Renal cortex interstitium (tissue), 15 donors: ENCODE measurements at places on chromosomes 6 and 20. TPM values are rescaled to one million over a fixed set of nuclear protein-coding genes. Genes with fewer than 3 reads are reported as not detected.

DNA sequence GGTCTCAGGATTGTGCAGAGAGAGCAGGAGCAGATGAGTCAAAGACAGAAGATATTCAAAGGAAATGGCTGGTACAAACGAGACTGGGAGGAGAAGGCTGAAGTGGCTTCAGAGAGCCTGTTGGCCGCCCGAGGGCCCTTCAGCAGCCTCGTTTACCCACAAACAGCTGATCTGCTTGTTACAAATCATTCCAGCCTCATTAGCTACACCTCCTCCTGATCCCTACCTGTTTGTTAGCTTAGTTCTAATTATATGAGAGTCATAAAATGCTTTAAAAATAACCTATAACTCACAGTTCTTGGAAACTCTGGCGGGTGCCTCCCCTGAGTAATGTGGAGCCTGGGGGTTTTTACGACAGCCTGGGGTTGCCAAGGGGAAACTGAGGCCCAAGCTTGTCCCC, 12.6 kb downstream of the GLP1R start:
- no peak for DNase-seq

- no peak for DNase-seq
Observed at GRCh38 chr6:121426686-121427085, 8.8 kb upstream of the GJA1 start.

- peak; percentile 33 for DNase-seq
Observed at GRCh38 chr6:130161683-130162404, 60.9 kb downstream of the SAMD3 start.

DNA sequence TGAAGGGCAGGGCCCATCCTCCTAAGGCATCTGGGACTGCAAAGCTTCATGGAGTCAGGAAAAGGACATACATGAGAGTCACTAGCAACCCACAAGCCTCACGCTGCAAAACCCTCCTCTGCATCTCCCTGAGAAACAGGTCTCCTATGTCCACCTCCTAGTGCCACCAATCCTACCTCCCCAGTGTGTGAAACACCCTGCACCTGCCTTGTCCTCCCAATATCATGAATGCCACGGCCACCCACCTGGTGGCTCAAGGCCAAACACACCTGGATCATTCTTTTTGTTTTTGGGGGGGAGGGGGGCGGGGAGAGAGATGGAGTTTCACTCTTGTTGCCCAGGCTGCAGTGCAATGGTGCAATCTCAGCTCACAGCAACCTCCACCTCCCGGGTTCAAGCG, 90.5 kb downstream of the ZMYND8 start:
- no peak for DNase-seq

The RNF217 gene
- 13.0 TPM for polyA plus RNA-seq

- no peak for DNase-seq
Observed at GRCh38 chr6:12051861-12052368, 39.8 kb downstream of the HIVEP1 start.

The SRXN1 gene
- 12.0 TPM for polyA plus RNA-seq

DNA sequence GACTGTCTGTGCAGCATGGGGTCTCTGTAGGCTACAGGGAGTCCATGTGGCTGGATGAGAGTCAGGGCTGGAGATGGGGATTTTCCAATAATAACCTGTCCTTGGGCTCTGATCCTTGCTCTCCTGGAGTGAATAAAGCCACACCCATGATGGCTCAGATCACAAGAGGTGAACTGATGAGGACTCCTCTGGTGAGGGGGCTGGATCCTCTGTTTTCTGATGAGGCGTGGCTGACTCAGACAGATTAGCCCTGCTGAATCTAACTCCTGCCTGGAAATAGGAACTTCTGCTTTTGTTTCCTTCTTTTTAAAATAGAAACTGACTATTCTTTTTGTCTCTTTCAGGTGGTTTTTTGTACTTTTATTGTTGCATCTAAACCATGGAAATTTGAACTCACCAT, 27.0 kb downstream of the CST9L start:
- no peak for DNase-seq

The TBX18 gene
- 8.8 TPM for polyA plus RNA-seq

DNA sequence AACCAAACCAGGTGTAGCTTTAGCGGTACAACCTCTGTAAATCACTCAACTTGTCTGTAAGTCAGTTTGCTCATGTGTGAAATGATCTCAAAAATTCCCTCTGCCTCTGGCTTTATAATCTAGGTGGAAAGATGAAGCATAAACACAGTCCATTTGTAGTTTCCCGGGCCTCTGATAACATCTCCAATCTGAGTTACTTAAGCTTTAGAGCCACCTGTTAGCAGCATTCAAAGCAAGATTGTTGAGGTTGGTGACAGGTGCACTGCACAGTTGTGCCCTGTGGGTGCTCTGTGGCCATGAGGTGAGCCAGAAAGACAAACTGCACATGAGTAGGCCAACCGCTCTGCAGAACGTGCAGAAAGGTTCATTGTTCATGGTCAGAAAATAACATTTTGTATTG, 53.7 kb downstream of the MOCS1 start:
- DNase-seq = no peak

DNA sequence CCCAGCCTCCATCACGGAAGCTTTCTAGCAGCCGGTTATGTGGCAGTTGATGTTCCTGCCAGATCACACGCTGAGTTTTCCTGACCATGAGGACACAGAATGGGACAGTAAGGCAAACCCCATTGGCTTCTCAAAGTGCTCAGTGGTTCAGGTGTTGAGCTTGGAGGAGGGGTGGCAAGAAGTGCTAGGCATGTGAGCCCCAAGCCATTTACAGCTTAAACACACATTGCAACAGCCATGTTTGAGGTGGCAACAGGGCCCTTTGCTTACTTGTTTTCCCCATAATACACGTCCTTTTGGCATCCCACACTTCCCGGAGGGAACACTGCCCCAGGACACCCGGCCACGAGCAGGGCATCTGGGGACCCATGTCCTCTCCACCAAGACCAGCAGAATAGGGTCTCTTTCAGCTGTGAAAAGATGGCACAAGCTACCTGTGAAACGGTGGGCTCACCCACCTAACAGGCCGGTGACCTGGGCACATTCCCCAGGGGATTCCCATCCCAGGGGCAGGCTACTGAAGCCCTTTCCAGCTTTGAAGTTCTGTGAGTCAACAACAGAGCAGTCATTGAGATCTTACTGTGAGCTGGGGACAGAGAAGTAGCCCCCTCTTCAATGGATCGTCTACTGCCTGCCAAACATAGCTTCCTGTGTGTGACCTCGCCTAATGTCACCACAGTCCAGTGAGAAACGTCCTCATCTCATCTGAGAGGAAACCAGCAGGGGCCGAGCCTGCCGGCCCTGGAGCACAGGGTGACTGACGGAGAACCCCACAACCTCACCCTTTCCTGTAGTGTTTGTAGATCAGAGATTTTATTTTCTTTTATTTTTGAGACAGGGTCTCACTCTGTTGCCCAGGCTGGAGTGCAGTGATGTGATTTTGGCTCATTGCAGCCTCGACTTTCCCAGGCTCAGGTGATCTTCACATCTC, 4.0 kb upstream of the TLDC2 start:
- no peak for DNase-seq

The RAET1G gene
- polyA plus RNA-seq = 1.7 TPM

DNA sequence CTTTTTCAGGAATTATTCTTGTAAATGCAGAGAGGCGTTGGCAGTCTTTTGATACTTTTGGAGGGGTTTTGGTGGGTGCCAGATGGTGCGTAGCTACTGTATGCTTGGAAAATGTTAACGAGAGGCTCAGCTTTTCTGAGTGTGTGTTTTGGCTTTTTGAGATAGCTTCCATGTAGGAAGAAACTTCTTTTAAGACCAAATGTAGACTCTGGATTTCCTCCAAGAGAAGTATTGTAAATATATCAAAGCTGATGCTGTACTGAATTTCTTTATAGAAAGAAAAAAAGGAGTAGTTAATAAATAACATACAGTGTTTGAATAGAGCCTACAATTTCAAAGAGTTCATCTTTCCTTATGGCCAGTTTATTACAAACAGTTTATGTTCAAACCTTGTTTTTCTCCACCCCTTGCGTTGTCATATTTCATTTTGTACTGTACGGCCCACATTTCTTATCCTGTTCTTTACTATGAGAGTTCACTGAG, 16.7 kb downstream of the TIAM2 start:
- no peak for DNase-seq

DNA sequence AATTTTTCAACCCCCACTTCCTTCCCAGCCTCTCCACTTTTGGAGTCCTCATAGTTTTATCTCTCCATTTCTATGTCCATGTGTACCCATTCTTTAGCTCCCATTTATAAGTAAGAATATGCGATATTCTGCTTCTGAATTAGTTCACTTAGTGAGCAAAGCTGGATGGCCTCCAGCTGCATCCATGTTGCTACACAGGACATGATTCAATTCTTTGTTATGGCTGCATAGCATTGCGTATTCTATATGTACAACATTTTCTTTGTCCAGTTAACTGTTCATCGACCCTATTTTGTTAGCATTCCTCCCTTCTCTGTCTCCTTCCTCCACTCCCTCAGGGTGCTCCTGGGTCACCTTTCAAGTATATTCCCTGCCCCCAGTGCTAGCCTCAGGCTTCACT, 210.0 kb upstream of the SSTR4 start:
- DNase-seq = no peak

The PRDM1 gene
- 2.4 TPM for polyA plus RNA-seq

- DNase-seq = peak; percentile 12
Observed at GRCh38 chr6:95280686-95281273, 296.6 kb upstream of the MANEA start.

GRCh38 chr20:24584538-24585356, 115.3 kb downstream of the SYNDIG1 start:
- DNase-seq = no peak

The AKIRIN2 gene
- polyA plus RNA-seq = 70.6 TPM

GRCh38 chr20:9615766-9616454, 101.5 kb downstream of the LAMP5 start:
- no peak for DNase-seq

DNA sequence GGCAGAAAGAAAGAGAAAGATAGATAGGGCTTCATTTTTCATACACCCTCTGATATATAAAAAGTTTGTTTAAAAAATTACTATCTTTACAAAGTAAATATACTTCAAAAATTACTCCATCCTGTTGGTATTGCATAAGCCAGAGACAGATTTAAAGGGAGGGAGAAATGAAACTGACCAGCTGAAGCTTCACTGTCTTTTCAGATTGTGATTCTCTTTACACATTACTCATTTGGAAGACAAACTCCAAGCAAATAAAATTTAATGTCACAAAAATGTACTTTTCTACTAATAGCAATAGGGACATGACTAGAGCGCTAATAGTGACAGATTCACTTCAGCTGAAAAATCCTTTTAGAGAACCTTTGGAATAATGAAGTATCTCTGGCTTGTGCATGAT, 38.6 kb upstream of the MARCKS start:
- no peak for DNase-seq

DNA sequence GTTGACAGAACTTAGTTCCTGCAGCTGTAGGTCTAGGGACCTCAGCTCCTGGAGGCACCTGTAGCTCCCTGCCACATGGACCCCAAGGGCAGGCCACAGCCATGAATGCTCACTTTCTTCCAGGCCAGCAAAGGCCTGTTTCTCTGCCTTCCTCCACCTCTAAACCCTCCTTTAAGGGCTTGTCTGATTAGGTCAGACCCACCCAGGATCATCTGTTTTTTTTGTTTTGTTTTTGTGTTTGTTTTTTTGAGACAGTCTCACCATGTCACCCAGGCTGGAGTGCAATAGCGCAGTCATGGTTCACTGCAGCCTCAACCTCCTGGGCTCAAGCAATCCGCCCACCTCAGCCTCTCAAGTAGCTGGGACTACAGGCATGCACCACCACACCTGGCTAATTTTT, 11.5 kb upstream of the BCAS4 start:
- no peak for DNase-seq

The MROH8 gene
- 7.7 TPM for polyA plus RNA-seq

DNA sequence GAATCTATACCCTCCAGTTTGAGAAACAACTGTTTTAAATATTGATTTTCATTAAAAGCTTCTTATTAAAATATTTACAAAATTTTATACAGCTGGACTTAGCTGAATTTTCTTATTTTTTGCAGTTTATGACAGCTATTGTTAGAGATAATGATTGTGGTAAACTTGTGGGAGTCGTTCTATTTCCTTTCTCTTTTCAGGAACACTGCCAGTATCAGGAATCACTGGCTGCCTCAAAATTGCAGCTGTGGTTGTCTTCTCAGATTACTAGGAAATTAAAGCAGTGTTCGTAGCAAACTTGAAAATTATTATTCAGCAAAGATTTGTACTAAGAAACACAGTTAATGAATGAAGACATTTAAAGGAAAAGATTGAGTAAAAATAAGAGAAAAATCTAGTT, 311.0 kb downstream of the CENPW start:
- DNase-seq = no peak

- no peak for DNase-seq
Observed at GRCh38 chr6:127385668-127386430, 42.4 kb upstream of the ECHDC1 start.

The PTPN1 gene
- polyA plus RNA-seq = 32.8 TPM

The MAK gene
- polyA plus RNA-seq = 1.9 TPM

- no peak for DNase-seq
Observed at GRCh38 chr6:112434896-112435435, 87.8 kb downstream of the RFPL4B start.

GRCh38 chr20:15455279-15455678, 1117.9 kb upstream of the FLRT3 start:
- no peak for DNase-seq
